Activated CD8-positive, alpha-beta memory T cell treated with anti-CD3 and anti-CD28 coated beads for 1 hour (primary cell): ENCODE measurements at places on chromosomes 4 and X.

DNA sequence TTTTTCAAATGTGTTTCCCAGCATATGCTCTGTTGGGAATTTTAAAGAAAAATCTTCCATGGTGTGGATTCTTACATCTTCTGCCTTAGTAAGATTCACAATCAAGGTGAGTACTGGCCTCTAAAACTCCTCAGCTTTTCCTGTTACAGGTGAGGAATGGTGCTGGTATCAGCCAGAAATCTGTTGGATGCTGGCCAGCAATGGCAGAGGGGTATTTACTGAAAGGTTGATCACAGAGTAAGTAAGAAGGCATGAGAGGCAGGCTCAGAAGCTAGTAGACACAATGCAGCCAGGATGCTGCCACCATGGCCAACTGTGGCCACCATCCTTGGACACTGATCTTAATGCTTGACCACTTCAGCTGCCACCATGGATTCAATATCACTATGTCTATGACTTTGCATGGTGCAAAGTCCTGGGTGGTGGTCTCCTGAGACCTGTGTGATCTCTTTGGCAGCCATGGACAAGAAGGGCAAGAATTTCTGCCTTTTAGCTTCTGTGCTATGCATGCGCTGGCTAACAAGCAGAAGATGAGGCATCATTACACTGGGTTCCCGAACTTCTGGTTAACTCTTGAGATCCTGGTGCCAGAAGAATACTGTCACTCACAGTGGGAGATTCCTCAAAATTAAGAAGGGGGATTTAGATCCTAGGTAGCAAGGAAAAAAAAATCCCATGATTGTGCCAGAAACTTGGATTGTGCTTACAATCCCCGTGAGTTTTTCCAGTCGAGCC is 60.2 kb downstream of the CHRNA9 start:
- no peak for DNase-seq

- DNase-seq, result no peak
These were observed 29.9 kb downstream of the RBMX start for GRCh38 chrX:136850441-136851175.

DNA sequence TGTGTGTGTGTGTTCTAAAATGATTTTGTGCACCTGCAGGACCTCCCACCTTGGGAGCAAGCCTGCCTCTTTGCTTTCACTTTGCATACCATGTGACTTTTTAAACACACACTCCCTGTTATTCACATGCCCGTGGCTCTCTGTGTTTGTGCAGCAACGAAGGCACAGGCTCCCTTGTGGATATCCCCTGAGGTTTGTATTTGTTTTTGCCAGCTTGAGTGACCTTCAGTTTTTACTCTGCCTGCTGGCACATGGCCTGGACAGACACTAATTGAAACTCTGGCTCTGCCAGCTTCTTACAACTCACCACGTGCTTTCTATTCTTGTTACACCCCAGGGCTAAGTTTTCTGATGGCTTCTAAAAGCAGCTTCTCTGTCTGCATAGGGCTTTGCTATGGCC is 885.8 kb downstream of the SH3BGRL start:
- no peak for DNase-seq

- DNase-seq, result no peak
These were observed 4.0 kb upstream of the SLC10A7 start for GRCh38 chr4:146525754-146526153.

- DNase-seq, result no peak
These were observed 57.9 kb upstream of the TEX13D start for GRCh38 chrX:124274438-124275181.

DNA sequence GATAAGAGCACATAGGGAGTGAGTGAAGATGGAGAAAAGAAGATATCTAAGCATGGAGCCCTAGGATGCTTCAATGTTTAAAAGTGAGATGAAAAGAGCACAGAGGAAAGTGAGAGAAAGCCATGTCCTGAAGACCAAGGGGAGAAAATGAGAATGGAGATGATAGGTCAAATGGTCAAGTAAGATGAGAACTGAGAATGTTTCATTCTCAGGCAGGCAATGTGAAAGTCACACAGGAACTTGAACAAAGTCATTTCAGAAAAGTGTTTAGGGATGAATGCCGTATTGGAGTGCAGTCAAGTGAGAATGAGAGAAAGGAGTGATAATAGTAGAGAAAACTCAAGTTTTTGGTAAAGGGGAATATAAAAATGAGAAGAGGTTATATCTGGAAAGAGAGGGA is 148.7 kb upstream of the PTCHD1 start:
- no peak for DNase-seq
